ENCODE measurements at places on chromosomes 5 and 9. TPM values are rescaled to one million over a fixed set of nuclear protein-coding genes. Genes with fewer than 3 reads are reported as not detected.

- DNase-seq = no peak
These were observed 10.4 kb downstream of the NFIB start for GRCh38 chr9:14303521-14303920.

DNA sequence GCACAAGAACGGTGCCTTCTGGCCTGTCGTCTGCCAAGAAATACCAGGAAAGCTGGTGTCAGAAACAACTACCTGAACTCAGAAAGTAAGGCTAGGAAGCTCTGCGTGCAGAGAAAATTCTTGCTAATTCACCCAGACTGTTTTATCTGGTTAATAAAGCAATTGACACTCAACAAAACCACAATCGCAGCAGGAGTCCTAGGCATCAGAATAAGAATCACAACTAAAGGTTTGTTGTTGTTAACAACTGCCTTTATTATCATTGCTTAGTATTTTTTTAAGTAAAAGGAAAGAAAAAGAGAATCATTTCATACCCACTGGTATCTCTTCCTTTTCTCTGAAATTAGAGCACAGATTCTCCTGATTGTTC lies 3.9 kb upstream of the ISL1 start:
- no peak for DNase-seq

DNA sequence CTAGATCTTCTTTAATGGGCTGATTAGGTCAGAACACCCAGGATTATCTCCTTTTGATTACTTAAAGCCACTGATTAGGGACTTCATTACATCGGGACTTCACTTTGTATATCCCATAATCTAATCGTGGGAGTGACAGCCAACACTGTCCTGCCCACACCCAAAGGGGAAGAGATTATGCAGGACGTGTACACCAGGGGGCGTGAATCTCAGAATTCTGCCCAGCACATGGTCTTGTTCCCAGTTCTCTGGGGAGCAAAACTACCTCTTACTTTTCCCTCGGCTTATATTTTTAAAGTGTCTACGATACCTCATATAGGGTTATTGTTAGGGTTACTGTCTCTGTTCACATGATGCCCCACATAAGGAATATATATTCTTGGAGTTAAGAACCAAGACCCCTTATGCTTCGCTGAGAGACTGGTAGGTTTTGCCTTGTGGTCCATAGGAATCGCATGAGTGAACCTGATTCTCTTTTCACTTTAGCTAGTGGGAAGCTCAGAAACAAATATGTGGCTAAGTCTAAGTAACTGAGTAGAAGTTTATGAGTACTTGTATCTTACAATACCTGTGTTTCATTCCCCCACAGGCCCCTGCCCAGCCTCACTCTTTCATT lies 192.7 kb downstream of the GNA14 start:
- no peak for DNase-seq

DNA sequence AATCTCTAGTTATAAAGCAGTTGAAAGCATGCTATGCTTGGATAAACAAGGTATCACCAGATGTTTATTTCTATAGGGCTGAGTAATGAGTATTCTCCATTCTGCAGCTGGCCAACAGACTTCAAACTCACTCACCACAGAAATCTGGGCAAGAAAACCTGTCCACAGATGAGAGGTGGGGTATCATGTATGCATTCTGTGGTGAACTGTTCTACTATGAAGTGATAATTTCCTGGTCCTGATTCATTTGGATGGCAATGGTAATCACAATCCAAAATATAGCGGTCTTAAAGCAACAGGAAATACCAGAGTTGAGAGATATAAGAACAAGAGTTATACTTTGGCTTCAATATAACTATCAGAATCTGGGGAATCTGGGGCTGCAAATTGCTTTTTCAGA lies 65.9 kb upstream of the EFNA5 start:
- DNase-seq = no peak

CCDC152 gene
- 13.3 TPM for polyA plus RNA-seq

LOX gene
- polyA plus RNA-seq = 40.9 TPM

COL15A1 gene
- 37.9 TPM for polyA plus RNA-seq

DNA sequence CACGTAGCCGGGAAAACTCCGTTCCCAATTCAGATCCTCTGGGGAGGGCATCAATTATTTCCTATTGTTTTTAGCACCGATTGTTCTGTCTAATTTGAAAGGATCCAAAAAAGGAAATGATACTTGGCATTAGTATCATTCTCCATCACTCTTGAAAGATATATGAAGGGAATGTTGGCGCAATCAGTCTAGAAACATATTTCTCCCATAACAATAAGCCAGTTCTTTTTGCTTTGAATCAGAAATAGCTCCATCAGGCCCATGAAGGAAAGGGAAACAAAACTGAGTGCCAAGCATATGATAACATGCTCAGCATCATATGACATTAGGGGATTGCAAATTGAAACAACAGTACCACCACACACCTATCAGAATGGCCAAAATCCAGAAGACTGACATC lies 39.8 kb downstream of the SRD5A1 start:
- DNase-seq = no peak

DNA sequence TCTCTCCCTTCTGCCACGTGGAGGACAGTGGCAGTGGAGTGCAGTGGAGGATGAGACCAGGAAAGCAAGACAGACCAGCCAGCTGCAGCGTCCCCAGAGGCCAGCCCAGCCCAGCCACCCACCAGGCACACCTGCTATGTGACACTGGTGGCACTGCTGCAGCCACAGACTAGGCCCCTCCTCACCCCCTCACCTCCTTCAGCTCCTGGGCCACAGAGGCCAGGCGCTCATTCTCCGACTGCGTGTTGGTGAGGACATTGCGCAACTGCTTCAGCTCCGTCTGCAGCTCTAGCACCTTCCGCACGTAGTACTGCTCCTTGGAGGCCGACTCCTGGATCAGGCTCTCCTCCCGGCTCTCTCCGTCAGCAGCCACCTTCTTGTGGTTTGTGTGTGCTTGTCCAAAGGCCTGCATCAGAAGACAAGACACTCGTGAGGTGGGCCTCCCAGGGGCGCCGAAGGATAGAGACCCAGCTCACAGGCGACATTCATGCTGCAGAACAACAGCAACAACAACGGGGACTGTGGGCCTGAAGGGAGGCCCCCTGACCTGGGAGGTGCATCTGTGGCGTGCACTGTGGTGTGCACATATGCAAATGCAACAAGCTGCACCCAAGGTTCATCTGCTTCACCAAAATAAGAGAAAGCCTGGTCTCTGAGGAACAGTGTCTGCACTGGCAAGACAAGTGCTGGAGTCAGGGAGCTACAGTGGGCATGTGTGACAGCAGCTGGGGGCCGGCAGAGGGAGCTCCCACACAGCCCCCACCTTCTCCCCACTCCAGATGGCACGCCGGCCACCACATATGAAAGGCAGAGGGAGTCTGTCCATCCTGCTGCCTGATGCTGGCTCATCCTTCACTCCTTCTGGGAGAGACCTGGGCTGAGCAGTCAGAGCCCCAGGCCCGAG lies 35.5 kb downstream of the BICD2 start:
- DNase-seq = no peak

MEF2C gene
- 37.6 TPM for polyA plus RNA-seq

TRPM6 gene
- 1.3 TPM for polyA plus RNA-seq

GRCh38 chr9:126114850-126115460 lies 211.7 kb upstream of the MVB12B start:
- no peak for DNase-seq

DNA sequence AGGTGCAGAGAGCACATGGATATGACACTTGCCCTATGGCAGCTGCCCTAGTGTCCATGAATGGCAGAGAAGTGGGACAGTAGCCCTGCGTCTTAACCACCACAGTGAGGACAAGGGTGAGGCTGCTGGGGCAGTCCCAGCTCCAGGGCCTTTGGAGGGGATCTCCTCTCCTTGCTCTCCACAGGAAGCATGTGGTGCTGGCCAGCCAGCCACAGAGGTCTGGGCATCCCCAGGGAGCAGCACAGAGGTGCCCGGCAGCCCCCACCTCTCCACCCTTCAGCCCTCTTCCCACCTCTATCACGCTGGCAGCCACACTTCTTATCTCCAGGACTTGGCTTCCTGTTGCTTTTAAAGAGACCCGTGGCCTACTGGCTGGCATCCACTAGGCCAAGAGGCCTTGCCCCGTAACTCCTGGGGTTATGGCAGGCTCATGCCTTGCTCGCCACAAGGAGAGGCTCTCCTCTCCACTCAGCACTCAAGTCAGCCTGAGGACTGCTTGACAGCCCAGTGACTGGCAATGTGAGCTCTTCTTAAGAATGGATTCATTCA lies 21.9 kb downstream of the CSF2 start:
- DNase-seq = no peak

GRCh38 chr5:159955056-159955624 lies 38.9 kb downstream of the ADRA1B start:
- no peak for DNase-seq

GRCh38 chr5:159440968-159441367 lies 110.7 kb upstream of the IL12B start:
- no peak for DNase-seq
